T-helper 1 cell (primary cell): ENCODE measurements at places on chromosomes 13 and 19.

- no peak for DNase-seq
Measured at GRCh38 chr13:50320271-50320862, 305.1 kb downstream of the KCNRG start.

DNA sequence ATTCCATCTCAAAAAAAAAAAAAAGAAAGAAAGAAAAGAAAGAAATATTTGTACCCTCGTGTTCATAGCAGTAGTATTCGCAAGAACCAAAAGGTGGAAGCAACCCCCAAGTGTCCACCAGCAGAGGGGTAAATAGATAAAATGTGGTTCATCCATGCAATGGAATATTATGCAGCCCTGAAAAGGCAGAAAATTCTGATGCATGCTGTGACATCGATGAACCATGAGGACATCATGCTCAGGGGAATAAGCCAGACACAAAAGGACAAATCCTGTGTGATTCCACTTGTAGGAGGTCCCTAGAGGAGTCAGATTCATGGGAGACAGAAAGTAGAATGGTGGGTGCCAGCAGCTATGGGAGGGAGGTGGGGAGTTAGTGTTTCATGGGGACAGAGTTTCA lies 6.4 kb upstream of the LRRC8E start:
- DNase-seq: no peak

GRCh38 chr13:28128030-28128429 lies 10.3 kb upstream of the PAN3 start:
- DNase-seq: no peak

DNA sequence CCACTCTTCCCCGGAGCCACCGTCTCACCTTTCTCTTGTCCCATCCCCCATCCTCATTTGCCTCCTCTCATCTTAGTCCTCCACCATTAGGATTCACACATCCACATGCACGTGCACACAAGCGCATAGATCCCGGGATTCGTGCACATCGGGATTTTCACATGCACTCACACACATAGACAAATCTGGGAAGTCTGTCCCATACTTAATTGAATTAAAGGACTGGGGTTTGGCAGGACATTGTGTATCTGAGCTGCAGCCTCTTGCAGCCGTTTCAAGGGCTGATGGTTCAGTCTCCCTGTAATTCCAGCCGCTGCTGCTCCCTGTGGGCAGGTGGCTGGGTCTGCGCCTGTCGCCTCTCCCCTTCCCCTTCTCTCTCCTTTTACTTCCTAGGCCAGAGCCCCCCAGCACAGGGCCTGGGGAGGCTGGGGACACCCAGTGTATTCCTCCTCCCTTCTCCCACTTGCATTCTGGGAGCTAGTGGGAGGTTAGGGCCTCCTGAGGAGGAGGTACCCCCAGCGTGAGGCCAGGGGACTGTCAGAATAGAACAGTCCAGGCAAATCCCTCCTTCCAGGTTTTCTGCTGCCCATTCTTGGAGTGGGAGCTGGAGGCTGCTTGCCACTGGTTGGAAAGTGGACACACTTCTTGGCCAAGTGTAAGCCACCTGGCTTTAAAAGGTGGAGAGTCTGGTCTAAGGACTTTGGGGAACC lies 43.6 kb downstream of the LYL1 start:
- no peak for DNase-seq

GRCh38 chr13:112509190-112509589 lies 78.8 kb downstream of the TUBGCP3 start:
- no peak for DNase-seq

DNA sequence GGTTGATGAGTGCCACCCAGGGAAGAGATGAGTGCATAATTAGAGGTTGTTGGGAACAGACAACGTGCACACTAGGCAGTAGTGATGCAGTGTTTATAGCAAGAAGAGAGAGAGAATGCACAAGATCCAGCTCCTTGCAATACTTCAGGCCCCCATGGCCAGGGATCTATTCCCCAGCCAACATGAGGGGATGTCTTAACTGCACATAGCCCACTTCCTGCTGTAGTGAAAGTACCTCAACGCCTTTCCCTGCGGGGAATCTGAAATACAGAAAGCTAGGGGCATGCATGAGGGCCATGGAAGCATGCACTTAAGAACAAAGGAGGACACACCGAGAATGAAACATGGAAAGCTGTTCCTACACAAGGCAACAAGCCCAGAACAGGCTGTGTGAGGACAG lies 636.7 kb upstream of the GPC6 start:
- DNase-seq: no peak

DNA sequence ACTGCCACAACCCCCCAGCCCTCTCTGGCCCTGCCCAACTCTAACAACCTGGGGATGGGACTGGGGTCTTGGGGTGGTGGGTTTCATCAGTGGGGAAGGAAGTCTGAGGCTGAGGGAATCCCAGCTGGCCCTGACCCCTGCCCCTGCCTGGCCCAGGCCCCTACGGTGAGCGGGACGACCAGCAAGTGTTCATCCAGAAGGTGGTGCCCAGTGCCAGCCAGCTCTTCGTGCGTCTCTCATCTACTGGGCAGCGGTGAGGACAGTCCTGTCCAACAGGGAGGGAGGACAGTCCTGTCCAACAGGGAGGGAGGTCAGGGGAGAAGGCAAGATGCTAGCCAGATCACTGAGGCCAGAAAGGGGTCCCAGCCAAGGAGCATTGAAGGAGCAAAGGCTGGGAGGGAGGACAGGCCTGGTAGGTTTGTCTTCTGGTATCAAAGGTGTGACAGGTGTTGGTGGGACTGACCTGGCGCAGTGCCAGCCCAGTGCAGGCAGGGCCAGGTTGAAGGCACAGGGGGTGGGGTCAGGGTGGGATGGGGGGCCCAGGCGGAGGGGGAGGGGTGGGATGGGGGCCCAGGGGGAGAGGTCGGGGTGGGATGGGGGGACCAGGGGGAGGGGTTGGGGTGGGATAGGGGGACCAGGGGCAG lies 12.1 kb upstream of the LTBP4 start:
- DNase-seq: no peak

GRCh38 chr13:82687884-82688283 lies 1194.4 kb downstream of the SLITRK1 start:
- DNase-seq: no peak
